ENCODE measurements at places on chromosomes 2 and 18. TPM values are rescaled to one million over a fixed set of nuclear protein-coding genes. Genes with fewer than 3 reads are reported as not detected.
A peak's percentile ranks its signal among the peaks of the same experiment; 100 is the strongest.

GRCh38 chr2:148602885-148603561 is 41.5 kb upstream of the EPC2 start:
- H3K36me3 ChIP-seq, result no peaks in the 10 kb centered on the region
- no peaks in the 10 kb centered on the region for H3K4me1 ChIP-seq
- no peak overlapping the region for H3K4me3 ChIP-seq

DNA sequence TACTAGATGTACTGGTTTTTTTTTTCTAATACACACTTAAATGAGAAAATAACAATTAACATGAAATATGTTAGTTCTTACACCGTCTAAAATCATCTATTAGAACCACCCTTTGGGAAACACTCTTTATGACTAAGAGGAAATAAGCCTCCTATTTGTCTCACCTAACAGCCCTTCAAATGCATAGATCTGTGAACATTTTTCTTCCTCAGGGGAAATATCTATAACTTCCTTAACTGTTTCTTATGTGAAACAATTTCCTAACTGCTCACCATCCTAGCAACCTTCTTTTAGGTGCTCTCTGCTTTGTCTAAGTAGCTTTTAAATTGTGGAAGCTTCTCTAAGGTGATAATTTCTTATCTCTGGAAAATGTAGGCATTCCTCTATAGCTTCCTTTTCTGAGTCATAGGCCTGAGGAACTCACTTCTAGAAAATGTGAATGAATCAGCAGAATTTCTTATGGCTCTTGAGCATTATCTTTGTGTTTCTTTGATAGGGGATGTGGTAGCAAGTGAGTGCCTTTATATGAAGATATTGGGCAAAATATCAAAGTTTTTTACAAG is 56.1 kb downstream of the CNTNAP5 start:
- no peaks in the 10 kb centered on the region for H3K4me1 ChIP-seq
- no peak for DNase-seq
- no peaks in the 10 kb centered on the region for H3K27me3 ChIP-seq

DNA sequence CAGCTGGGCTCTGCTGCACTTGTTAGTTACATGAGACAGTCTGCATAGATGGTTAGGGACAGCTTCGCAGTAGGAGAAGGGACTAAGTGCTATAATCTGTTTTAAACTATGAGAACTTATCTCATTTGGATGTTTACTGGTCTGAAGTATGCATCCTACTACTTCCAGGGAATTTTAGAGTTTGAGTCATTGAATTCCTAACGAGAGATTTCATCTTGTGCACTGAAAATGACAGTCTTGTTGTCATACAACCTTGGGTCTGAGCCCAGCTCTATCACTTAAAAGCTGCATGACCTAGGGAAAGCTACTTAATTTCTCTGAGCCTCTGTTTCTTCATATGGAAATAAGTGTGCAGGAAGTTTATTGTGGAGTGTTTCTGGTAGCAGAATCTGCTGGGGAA is 78.4 kb downstream of the TRIM43 start:
- no peak overlapping the region for H3K27ac ChIP-seq
- no peaks in the 10 kb centered on the region for H3K4me1 ChIP-seq
- no peaks in the 10 kb centered on the region for H3K36me3 ChIP-seq
- H3K27me3 ChIP-seq, result peaks cover 5% of the 10 kb centered on the region
- no peak for DNase-seq
- no peak overlapping the region for H3K4me3 ChIP-seq

- no peak for DNase-seq
- no peak overlapping the region for H3K27ac ChIP-seq
- H3K4me1 ChIP-seq, result peaks cover 15% of the 10 kb centered on the region
- peaks cover 71% of the 10 kb centered on the region for H3K36me3 ChIP-seq
- H3K4me3 ChIP-seq, result no peak overlapping the region
Measured at GRCh38 chr18:55232506-55232905, 273.2 kb upstream of the CCDC68 start.

- no peaks in the 10 kb centered on the region for H3K36me3 ChIP-seq
- DNase-seq, result no peak
- H3K4me1 ChIP-seq, result no peaks in the 10 kb centered on the region
- no peaks in the 10 kb centered on the region for H3K27me3 ChIP-seq
- H3K4me3 ChIP-seq, result no peak overlapping the region
Measured at GRCh38 chr2:143087033-143087432, 42.2 kb upstream of the ARHGAP15 start.

DNA sequence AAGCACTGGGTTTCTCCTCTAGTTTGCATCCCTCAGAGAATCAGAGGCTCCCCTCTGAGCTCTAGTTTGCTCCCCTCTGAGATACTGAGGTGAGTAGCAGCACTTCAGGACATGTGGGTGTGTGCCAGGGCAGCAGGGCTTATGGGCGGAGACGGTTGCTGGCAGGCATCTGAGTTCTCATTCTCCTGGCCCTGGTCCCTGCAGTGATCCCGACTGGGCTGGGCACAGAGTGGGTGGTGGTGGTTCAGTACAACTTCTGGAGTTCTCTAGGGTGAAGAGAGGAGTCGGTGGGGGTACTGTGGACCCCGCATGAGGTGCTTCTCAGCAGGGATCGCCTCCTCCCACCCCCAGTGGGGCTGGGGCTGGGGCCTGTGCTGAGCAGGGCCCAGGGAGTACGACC is 47.9 kb downstream of the BOLA3 start:
- no peak overlapping the region for H3K4me3 ChIP-seq
- H3K27me3 ChIP-seq, result no peaks in the 10 kb centered on the region
- H3K36me3 ChIP-seq, result peaks cover 2% of the 10 kb centered on the region
- no peak for DNase-seq

DNA sequence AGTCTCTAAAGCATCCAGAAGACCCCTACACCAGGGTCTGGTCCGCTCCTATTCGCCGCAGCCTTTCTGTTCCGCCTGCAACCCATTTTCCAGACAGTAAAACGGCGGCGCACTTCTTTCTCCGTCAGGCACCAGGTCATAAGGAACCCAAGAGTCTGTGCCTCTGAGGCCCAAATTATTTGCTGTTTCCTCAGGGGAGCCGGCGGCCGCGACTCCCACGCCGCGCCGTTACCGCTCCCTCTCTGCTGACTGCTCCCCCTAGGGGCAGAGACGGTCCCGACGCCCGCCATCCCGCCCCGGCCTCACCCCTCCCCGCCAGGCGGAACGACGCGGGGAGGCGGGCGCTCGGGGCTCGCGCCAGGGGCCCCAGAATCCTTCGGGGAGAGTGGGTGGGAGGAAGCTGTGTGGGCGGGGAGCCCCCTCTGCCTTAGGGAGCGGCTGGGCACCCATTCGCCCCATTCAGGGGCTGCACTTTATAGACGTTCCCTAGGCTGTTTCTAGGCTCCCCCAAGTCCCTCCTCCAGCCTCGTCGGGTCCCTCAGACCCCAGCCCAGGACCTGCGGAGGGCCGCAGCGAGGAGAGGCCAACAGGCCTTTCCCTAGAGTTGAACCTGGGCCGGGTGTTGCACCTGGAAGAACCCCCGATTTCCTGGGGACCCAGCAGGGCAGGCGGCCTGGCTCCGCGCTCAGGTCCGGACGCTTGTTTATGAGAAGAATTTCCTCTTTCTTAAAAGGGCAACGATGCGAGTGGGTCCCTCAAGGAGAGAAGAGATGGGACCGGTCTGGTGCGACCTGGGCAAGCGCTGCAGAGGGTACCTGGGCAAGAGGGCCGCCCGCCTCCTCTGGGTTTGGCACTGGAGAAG is 3.6 kb upstream of the CTDSP1 start:
- H3K27me3 ChIP-seq, result no peaks in the 10 kb centered on the region
- DNase-seq, result peak; percentile 94
- H3K27ac ChIP-seq, result peak overlapping the region; percentile 99
- H3K4me1 ChIP-seq, result peaks cover 14% of the 10 kb centered on the region

- H3K27ac ChIP-seq, result no peak overlapping the region
- no peak for DNase-seq
- H3K4me3 ChIP-seq, result no peak overlapping the region
- no peaks in the 10 kb centered on the region for H3K4me1 ChIP-seq
- no peaks in the 10 kb centered on the region for H3K27me3 ChIP-seq
Measured at GRCh38 chr2:148130581-148130980, 109.7 kb downstream of the MBD5 start.

DNA sequence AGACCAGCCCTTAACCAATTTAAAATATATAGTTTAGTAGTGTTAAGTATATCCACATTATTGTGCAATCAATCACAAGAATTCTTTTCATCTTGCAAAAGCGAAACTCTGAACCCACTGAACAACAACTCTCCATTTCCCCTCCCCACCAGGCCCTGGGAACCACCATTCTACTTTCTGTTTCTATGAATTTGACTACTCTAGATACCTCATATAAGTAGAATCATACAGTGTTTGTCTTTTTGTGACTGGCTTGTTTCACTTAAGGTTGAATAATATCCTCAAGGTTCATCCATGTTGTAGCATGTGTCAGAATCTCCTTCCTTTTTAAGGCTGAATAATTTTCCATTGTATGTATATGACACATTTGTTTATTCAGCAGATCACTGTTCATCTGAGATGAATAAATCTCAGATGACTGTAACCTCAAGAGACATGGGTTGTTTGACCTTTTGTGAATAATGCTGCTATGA is 8.1 kb upstream of the SOS1 start:
- no peak for DNase-seq
- H3K27me3 ChIP-seq, result no peaks in the 10 kb centered on the region
- peaks cover 5% of the 10 kb centered on the region for H3K4me1 ChIP-seq
- no peaks in the 10 kb centered on the region for H3K36me3 ChIP-seq
- no peak overlapping the region for H3K27ac ChIP-seq

- H3K4me3 ChIP-seq, result no peak overlapping the region
- no peaks in the 10 kb centered on the region for H3K27me3 ChIP-seq
- H3K4me1 ChIP-seq, result peaks cover 15% of the 10 kb centered on the region
Measured at GRCh38 chr18:12031846-12032245, 50.5 kb downstream of the IMPA2 start.

DNA sequence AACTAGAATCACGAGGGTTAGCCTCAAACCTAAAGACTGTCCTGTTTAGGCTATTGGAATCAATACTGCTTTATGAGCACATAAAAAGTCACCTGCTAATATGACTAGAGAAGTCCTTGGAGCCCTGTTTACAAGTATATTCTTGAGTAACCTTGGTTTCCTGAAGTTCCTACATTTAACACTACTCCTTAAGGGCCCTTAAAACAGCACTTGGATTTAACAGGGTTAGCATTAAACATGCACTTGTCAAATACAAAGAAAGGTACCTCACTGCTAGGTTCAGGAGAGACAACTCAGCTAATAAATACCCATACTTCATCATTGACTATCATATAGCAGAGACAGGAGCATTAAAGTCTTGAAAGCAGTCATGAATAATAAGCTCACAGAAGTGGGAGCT is 96.7 kb downstream of the SLC5A7 start:
- H3K27me3 ChIP-seq, result no peaks in the 10 kb centered on the region
- DNase-seq, result no peak
- no peaks in the 10 kb centered on the region for H3K4me1 ChIP-seq
- no peak overlapping the region for H3K4me3 ChIP-seq
- H3K27ac ChIP-seq, result no peak overlapping the region
- H3K36me3 ChIP-seq, result no peaks in the 10 kb centered on the region

DNA sequence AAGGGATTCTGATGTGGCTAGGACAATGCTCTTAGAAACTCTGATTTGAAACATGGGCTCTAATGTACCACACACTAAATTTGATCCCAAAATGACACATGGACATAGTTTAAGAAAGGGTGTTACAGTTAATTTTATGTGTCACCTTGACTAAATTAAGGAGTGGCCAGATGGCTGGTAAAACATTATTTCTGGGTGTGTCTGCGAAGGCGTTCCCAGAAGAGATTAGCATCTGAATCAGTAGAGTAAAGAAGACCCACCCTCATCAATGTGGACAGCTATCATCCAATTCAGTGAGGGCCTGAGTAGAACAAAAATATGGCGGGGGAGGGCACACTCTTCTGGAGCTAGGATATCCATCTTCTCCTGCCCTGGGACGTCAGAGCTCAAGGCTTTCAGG is 283.1 kb upstream of the CHAC2 start:
- H3K27ac ChIP-seq, result no peak overlapping the region
- no peaks in the 10 kb centered on the region for H3K4me1 ChIP-seq
- DNase-seq, result no peak
- no peaks in the 10 kb centered on the region for H3K27me3 ChIP-seq
- no peaks in the 10 kb centered on the region for H3K36me3 ChIP-seq
- no peak overlapping the region for H3K4me3 ChIP-seq

The TRIM54 gene
- 136 TPM for polyA plus RNA-seq

The VIL1 gene
- polyA plus RNA-seq, result 0.10 TPM

The LYG2 gene
- not detected for polyA plus RNA-seq

The LAMA3 gene
- 2.7 TPM for polyA plus RNA-seq

The CRACDL gene
- polyA plus RNA-seq, result 0.97 TPM

The SLC9A4 gene
- polyA plus RNA-seq, result not detected

The REG3A gene
- not detected for polyA plus RNA-seq

DNA sequence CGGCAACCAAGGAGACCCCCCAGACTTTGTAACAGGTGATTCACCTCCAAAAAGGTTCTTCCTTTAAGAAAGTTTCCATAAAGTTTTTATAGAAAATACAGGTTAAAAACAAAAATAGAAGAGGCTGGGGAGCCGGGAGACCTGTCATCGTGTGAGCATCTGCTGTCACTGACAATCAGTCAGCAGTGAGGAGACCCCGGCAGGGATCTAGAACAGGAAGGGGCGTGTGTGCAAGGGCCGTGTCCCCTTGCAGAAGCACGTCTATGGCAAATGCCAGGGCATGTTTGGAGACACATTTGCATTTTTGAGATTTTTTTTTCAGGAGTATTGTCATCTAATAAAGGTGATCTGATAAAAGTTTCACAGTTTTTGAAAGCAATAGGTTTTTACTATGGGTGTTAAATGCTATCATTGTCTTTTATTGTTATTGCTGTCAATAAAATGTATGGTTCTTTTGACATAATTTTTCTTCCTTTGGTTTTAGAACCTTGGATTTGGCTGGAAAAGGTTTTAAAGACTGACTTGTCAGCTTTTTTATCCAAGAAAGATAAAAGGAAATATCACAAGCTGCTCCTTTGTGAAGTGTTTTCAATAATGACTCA is 52.1 kb downstream of the MTCL1 start:
- H3K27ac ChIP-seq, result no peak overlapping the region
- H3K4me1 ChIP-seq, result no peaks in the 10 kb centered on the region
- peaks cover 4% of the 10 kb centered on the region for H3K36me3 ChIP-seq
- H3K27me3 ChIP-seq, result no peaks in the 10 kb centered on the region

The PIKFYVE gene
- polyA plus RNA-seq, result 2.8 TPM

DNA sequence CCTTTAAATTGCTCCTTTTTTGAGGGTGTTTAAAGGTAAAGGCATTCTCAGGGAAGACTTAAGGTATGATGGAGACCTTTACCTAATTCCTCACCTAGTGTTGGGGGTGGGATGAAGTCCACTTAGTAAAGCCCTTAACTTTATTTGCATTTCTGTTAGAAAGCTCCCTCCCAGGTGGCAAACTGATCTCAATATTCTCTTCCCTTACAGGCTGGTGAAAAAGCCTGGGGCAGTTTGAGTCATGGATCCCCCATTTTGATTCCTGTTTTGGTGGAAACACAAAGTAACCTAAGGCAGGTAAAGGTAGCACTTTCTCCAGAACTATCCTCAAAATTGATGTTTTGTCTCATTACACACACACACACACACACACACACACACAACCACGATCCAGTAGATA is 33.8 kb upstream of the HNRNPA3 start:
- no peak overlapping the region for H3K4me3 ChIP-seq
- no peak for DNase-seq
- no peaks in the 10 kb centered on the region for H3K4me1 ChIP-seq
- no peak overlapping the region for H3K27ac ChIP-seq

- H3K27me3 ChIP-seq, result no peaks in the 10 kb centered on the region
- H3K36me3 ChIP-seq, result no peaks in the 10 kb centered on the region
- H3K4me1 ChIP-seq, result peaks cover 34% of the 10 kb centered on the region
- peak overlapping the region; percentile 38 for H3K4me3 ChIP-seq
- peak; percentile 80 for DNase-seq
Measured at GRCh38 chr2:11697103-11697871, 27.3 kb upstream of the NTSR2 start.

The PLEKHB2 gene
- 17.9 TPM for polyA plus RNA-seq

The LCT gene
- polyA plus RNA-seq, result 0.01 TPM

The IL1A gene
- not detected for polyA plus RNA-seq
